Effector CD4-positive, alpha-beta T cell (primary cell): ENCODE measurements at places on chromosomes 16 and 17.

DNA sequence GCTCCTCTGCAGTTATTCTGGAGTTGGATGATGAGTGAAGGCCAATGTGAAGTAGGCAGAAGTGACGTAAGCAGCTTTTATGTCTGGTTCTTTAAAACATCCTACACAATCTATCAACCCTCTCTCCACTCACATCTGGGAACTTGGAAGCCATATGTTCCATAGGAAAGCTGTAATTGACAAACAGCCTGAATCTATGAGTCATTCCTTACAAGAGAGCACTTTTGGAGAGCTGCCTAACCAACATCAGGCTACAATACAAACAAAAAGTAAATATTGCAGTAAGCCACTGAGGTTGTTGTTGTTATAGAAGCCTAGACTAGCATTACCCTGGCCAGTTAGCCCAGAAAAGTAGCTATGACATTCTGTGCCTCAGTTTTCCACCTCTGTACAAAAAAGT is 5.9 kb downstream of the CCL7 start:
- no peak for DNase-seq

DNA sequence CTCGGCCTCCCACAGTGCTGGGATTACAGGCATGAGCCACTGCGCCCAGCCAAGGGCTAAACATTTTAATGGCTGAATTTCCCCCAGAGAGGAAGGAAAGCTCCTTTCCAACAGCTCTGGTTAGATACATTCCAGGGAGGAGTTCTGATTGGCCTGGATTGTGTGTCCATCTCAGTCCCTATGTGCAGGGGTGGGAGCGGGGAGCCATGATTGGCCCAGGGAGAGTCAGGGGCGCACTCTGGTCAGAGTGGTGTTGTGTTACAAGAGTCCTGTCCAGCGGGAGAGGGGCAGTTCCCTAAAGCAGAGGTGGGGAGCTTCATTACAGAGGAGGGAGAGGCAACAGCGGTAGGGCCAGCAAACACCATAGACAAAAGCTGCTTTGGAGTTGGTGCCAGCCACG is 75.0 kb downstream of the RAP1GAP2 start:
- no peak for DNase-seq

GRCh38 chr17:47966079-47966519 is 4.8 kb upstream of the CDK5RAP3 start:
- no peak for DNase-seq

- DNase-seq = no peak
Measured at GRCh38 chr17:80856863-80857755, 134.5 kb upstream of the CHMP6 start.

- no peak for DNase-seq
Measured at GRCh38 chr16:27927266-27927901, 136.1 kb downstream of the GSG1L start.

GRCh38 chr16:78407191-78407590 is 307.7 kb downstream of the WWOX start:
- DNase-seq = no peak

DNA sequence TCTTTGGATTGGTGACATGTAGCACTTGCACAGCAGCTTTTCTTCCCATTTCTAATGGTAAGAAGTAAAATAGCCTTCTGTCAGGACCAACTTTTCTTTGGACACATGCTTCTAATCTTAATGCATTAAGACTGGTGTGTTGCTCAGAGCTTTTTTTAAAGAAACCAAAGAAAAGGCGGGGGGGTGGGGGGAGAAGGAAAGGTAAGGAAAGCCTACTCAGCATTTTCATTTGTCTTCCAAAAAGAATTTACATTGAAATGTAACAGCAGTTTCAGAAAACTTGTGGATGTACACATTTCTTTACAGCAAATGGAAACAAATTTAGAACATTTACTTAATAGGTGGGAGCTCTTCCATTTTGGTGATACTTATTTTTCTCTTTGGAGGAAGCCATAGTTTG is 49.6 kb downstream of the NLK start:
- no peak for DNase-seq

GRCh38 chr16:73629011-73629410 is 581.1 kb upstream of the ZFHX3 start:
- no peak for DNase-seq

- DNase-seq = no peak
Measured at GRCh38 chr17:50381920-50382319, 8.9 kb downstream of the EME1 start.

- DNase-seq = no peak
Measured at GRCh38 chr17:56457501-56457900, 136.0 kb upstream of the NOG start.

- DNase-seq = no peak
Measured at GRCh38 chr16:53041320-53042051, 11.2 kb downstream of the CHD9NB start.

- DNase-seq = no peak
Measured at GRCh38 chr17:36940313-36941264, 3.3 kb downstream of the LHX1 start.

DNA sequence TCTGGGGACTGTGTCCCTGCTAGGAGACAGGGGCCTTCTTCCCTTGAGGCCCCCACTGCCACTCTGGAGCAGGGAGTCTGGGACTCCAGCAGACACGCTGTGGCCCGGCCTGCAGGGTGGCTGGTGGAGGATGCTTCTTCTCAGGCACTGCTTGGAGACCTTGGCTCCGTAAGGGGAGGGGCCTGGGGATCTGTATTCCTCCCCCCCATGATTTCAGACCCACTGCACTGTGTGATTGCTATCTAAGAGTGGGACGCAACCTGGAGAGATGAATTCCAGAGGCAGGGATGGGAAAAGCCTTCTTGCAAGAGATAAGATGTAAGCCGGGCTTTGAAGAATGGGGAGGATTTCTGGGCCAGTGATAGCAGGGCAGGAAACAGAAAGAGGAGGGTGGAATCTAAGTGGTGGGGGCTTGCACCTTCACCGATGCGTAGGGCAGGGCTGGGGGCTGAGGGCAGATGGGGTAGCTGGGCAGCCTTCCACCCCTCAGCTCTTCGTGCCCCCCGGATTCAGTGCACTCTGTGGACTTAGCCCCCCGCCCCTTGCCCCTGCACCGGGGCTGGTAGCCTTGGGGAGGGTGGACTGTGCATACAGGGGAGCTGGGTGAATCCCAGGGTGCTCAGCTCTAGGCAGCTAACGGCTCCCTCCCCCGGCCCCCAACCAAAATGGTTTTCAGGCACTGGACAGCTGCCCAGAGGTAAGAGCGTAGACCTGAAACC is 5.2 kb upstream of the GSE1 start:
- DNase-seq = no peak

DNA sequence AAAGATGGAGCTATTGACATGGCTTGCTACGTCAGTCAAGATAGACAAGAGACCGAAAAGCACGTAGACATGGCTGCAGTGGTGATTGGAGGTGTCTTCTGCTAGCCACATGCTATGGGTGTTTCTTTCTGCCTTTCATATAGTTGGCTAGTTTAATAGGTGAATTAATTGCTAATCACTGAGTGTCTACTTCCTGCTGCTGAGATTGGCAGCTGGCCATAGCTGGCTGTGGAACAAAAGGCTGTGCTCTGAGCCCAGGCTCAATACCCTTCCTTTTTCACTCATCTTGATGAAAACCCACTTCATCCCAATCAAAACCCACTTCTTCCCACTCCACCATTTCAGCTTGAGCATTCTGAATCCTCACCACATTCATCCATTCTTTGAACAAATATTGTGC is 221.4 kb upstream of the MAF start:
- DNase-seq = no peak

DNA sequence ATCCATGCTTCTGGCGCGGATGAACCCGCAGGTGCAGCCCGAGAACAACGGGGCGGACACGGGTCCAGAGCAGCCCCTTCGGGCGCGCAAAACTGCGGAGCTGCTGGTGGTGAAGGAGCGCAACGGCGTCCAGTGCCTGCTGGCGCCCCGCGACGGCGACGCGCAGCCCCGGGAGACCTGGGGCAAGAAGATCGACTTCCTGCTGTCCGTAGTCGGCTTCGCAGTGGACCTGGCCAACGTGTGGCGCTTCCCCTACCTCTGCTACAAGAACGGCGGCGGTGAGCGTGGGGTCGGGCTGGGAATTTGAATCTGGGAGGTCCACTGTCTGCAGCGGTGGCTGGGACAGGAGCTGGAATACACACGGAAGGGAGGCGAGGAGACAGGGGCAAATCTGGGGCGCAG is 904 bp downstream of the SLC6A2 start:
- DNase-seq = no peak

DNA sequence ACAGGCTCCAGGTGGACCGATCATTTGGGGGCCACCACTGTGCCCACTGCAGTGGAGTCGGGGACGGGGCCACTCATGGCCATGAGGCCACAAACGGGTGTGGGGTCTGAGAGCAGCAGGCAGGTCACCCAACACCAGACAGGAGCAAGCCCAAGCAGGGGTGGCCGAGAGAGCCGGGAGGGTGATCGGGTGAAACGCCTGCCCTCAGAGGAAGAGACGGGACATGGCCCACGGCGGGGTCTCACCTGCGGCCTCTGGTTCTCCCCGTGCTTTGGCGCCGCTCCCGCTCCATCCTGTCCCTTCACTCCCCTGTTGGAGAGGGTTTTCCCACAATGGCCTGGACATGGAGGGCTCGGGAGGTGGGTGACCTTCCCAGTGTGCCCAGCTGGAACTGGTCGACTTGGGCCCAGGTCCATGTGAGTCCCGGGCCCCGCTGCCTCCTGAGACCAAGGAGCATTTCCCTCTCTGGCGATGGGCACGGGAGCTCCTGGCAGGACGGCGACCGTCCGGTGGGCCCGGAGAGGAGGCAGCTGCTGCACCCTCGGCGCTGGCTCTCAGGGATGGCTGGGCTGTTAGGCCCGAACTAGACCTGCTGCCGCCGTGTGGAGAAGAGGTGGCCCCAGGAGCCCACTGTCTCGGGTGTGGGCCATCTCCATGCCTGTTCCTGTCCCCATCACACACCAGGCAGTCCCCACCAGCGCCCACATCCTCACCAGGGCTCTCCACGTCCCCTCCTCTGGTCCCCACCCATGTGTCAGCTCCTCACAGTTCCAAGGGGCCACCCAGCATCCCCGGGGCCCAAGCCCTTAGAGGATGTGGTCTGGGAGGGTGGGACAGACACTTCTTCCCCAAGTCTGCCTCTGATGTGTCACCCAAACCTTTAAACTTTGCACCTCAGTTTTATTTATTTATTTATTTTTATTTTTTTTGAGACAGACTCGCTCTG is 13.4 kb upstream of the BAHCC1 start:
- DNase-seq = no peak
